ENCODE measurements at places on chromosomes 4 and X.

GRCh38 chr4:13597604-13598003, 29.9 kb downstream of the BOD1L1 start:
- DNase-seq, result peak; percentile 53

DNA sequence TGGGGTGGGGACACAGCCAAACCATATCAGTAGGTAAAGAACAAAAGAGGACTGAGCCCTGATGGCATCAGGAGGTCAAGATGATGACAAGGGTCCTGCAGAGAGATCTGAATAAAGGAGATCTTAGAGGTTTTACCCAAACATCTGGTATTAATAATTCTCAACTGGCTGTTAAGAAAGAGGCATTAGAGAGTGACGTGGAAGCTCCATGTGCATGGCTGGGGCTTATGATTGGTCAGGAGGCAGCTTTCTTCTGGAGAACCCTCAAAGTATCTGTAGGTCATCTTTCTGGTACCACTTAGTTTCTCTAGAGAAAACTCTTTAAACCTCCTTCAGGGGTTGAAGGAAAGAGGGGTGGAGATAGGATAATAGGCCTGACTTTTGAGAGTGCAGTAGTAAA, 18.7 kb downstream of the MGST2 start:
- peak; percentile 34 for DNase-seq

GRCh38 chr4:184028561-184029374, 123.7 kb downstream of the STOX2 start:
- no peak for DNase-seq

DNA sequence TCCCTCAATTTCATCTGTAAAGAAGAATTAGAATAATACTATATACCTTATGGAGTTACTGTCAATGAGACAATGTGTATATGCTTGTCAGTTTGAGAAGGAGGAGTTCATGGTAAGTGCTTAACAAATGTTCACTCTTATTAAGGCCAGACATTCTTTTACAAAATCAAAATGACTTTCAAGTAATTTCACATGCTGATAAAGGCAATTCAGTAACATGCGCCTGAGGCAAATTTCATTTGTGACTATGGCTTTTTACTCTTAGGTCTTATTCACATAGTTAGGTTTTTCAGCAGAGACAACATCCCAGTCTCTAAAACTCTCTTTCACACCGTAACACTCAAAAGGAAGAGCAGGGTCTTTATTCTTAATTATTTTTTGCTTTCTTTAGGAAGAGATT, 174.4 kb downstream of the CAMK2D start:
- no peak for DNase-seq

GRCh38 chrX:8728932-8729535, 2.9 kb downstream of the ANOS1 start:
- no peak for DNase-seq

Measured in EH (cell line).